ENCODE measurements at places on chromosomes 5 and 9.

DNA sequence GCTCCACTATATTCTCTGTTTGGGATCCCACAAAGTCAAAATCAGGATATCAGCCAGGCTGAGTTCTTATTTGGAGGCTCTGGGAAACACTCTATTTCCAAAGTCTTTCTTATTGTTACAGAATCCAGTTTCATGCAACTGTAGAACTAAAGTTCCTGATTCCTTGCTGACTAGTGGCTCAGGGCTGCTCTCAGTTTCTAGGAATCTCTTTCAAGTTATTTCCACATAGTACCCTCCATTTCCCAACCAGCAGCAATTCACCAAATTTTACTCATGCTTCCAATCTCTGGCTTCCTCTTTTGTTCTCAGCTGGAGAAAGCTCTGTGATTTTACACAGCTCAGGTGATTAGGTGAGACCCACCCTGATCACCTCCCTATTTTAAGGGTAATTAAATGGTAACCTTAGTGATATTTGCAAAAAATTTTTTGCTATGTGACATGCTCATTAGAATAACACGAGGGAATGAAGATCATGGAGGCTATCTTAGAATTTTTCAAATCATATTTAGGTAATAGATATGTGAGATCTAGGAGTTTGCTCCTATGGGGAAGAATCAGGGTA lies 794.9 kb upstream of the ARRDC3 start:
- no peak for DNase-seq

- DNase-seq = no peak
These were observed 31.6 kb upstream of the DTWD2 start for GRCh38 chr5:119019949-119020348.

GRCh38 chr9:135815830-135816650 lies 91.3 kb downstream of the CAMSAP1 start:
- DNase-seq = no peak

GRCh38 chr5:126514131-126514557 lies 80.9 kb downstream of the ALDH7A1 start:
- peak; percentile 60 for DNase-seq

DNA sequence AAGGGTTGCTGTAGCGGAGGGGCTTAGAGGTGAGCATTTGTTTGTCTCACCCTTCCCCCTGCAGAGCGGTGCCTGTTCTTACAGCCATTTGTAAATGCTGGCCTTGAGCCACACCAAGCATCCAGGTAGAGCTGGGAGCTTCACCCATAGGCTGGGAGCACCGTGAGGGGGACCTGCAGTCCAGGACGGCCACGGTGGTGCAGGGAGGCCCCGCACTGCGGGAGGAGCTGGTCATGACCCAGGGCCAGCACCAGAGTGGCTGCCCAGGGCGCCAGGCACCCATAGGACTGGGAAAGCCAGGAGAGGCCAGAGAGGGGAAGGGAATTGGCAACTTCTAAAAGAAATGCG lies 197.3 kb upstream of the ADAMTS16 start:
- peak; percentile 28 for DNase-seq

DNA sequence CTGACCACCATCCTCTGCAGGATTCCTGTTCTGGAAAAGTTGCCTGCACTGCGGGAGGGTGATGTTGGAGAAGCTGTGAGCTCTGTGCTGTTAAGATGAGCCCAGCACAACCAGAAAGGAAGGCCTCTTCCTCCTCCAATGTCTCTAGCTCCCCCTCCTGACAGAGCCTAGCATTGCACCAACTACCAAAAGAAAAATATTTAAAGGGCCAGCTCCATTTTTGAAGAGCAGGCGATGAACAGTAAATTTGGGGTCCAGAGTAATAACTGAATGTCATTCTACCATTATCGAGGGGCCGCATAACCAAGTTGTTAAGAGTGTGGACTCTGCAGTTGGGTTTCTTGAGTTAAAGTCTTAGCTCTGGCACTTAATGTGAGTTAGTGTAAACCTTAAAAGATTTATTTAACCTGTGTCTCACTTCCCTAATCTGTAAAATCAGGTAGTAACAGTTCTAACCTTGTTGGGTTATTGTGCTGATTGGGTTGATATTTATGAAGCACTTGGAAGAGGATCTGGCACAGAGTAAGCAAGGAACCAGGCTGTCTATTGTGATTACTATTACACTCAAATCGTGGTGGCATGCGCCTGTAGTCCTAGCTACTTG lies 3.9 kb downstream of the TEX53 start:
- DNase-seq = peak; percentile 82

GRCh38 chr9:127947841-127948710 lies 10.4 kb upstream of the DPM2 start:
- no peak for DNase-seq

GRCh38 chr9:128636556-128637530 lies 19.8 kb downstream of the DYNC2I2 start:
- no peak for DNase-seq

- DNase-seq = no peak
These were observed 90.2 kb downstream of the APBA1 start for GRCh38 chr9:69582018-69582417.

DNA sequence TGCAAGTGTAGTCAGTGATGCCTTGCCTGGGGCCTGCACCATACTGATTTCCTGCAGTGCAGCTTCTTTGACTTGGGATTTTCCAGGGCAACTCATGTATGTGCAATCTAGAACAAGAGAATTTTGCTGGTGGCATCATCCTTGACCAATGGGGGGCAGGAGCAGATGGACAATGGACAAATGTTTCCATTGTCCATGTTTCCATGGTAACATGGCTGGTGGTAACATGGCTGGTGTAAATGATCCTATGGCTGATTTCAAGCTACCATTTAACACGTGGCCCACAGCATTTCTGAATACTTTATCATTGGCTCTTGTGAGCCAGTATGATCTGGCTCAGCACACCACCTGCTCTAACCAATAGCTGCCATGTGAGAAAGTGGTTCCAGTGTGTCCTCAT lies 130.1 kb upstream of the OSMR start:
- no peak for DNase-seq

DNA sequence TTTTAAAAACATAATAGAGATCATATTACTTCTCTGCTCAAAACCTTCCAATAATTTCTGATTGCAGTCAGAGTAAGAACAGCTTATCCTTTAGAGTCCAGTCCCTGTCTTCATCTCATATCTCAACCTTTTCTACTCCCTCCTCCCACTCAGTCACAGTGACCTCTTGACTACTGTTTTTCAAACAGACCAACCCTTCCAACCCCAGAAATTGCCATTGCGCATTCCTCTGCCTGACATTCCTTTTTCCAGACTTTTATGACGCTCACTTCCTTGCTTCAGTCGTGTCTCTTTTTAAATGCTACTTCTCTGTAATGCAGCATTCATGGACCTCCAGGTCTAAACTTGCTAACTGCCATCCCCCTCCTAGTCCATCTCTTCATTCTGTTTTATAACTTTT lies 800.5 kb downstream of the BRINP1 start:
- DNase-seq = no peak

All from ovary (tissue), 10 donors.